Jurkat, Clone E6-1 (cell line): ENCODE measurements at places on chromosomes 12 and 14.
A peak's percentile ranks its signal among the peaks of the same experiment; 100 is the strongest.

DNA sequence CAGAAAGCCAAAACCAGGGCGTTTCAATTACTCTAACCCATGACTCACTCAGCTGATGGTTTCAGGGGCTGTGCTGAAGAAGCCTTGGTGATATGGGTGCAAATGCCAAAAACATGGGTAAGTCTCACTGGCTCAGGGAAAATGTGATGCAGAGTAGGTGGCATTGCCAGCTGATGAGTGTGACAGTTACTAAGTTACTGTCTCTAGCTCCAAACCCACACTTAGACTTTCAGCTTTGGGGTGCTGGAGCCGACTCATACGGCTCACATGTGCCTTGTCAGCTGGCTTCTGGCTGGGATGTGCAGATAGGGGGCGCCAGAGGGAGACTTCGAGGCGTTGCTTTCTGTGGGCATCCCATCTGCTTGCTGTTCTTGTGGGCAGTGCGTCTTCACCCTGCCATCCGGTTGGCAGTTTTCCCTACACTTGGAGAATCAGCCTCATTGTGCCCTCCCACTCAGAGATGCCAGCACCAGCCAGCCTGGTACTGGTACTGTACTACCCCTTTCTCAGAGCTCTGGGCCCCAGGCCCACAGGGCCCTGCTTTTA, 11.1 kb upstream of the KRT7 start:
- peak; percentile 35 for DNase-seq

GRCh38 chr12:45284096-45284901, 68.4 kb downstream of the ANO6 start:
- no peak for DNase-seq

DNA sequence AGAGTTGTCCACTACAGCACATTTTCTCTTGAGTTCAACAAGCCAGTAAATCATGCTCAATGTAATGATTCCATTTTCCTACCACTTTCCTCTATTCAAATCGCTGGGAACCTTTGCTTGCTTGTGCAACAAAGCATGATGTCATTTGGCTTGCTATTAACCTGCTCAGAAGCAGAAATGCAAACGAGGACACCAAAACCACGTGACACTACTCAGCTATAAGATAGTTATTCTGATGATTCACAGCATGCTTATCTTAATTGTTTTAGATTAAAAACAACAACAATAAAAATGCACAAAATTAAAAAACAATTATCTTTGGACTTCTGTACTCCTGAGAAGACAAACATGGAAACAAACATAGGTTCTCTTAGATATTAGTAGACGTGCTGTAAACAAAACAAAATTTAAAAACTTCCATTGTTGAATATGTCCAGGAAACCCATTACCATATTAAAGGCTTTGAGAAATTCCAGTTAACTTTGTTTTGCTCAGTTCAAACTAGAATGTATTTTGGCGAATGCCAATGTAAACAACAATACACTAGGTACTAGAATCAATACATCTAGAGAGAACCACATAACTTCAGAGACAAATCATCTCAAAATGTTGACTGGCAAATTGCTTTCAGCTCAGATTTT, 77.5 kb upstream of the KRAS start:
- no peak for DNase-seq

- DNase-seq: peak; percentile 27
Measured at GRCh38 chr12:57027011-57027804, 10.9 kb upstream of the TAC3 start.

DNA sequence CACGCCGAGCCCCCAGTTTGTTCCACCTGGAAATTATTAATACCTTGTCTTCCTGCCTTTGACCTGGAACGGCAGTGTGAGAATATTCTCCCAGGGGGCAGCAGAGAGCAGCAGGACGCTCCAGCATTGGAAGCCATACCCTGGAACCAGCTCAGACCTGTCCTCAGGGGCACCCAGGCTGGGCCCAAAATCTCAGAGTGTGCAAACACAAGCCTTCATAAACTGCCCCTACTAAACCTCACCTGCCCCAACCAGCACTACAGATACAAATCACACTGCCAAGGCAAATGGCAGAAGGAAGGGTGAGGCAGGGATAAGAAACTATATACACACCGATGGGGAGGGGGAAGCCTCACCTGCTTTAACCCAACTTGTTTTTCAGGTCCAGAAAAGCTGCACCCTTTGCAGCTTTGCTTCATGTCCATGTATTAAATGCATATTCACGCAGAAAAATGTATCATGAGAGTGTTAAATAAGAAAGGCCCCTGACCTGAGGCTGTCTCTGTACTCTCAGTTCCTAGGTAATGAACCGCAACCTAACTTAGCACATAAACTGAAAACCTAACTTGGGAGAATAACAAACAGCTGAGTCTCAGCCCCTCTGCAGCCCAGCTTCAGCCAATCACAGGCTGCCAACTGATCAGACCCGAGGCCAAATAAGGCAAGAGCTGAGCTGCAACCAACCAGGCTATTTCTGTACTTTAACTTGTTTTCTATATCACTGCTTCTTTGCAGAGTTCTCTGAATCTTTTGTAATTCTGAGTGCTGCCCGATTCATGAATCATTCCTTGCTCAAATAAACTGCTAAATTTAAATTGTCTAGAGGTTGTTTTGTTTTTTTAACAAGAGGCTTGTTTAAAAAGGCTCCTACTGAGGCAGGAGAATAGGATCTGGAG, 130.1 kb downstream of the SPTSSA start:
- peak; percentile 43 for DNase-seq

DNA sequence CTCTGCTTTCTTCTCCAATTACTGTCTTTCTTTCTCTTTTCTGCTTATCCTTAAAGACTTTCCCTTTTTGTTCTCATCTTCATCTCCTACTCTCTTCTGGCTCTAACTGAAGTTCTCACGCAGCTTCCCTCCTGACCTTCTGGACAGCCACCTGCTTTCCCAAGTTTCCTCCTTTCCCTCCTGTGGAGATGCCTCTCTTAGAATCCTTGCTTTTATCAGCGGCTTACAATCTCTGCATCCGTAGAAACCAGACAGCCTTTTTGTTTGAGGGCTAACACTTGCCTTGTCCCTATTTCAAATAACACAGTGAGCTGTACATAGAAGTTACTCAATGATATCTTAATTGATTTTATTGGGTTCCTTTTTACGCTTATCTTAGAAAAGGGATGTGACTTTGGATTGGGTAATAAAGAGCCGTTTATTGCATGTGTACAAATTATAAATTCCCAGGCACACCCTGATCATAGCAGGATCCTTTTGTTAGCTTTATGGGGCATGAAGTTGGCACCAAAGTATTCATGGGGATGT, 2.1 kb upstream of the LGALS3 start:
- no peak for DNase-seq

- DNase-seq: no peak
Measured at GRCh38 chr12:65754290-65754689, 70.0 kb upstream of the HMGA2 start.

- DNase-seq: no peak
Measured at GRCh38 chr12:92425165-92425564, 277.6 kb upstream of the PLEKHG7 start.

GRCh38 chr12:51955702-51956101, 4.2 kb downstream of the ACVR1B start:
- DNase-seq: no peak

DNA sequence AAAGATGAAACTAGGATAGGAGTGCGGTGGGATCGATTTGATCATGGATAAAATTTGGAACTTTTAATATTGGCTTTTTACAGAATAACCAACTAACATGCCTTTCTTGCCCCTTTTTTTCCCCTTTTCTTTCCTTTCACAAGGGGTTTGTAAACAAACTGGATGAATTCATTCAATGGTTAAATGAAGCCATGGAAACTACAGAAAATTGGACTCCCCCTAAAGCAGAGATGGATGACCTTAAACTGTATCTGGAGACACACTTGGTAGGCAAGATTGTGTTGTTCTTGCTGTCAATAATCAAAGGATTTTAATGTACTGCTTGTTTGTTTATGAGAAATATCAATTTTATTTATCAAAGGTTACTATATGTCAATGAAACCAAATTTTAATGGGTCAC, 247.9 kb downstream of the AKAP6 start:
- DNase-seq: no peak
